SK-MEL-5 (cell line): ENCODE measurements at places on chromosomes 3 and 15.
A peak's percentile ranks its signal among the peaks of the same experiment; 100 is the strongest.

DNA sequence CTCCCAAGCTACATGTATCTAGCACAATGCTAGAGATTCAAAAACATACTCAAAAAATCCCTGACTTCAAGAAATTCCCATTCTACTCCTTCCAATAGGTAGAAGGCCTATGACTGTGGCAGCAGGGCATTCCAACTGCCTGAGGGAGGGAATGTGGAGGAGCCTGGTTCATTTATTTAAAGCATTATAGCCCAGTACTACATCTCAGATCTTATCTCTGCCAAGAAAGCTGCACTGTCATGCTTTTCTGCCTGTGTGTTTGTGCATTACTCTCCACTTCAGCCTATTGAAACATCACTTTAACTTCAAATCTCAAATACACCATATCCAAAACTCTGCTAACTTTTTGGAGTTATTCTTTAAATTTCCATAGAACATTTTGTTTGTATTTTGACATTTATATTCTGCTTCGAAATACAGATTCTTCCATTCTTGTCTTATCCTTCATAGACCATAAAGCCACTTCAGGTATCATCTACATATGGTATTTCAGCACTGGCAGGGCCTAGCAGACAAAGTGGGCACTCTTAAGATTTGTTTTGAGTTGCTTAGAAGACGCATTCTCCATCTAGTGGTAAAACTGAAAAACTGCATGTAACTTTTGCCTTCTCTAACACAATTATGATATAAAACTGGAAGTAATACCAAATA, 59.1 kb upstream of the NEDD4 start:
- DNase-seq: peak; percentile 66

- DNase-seq: peak; percentile 26
Observed at GRCh38 chr15:42919799-42920518, 619 bp downstream of the TTBK2 start.

DNA sequence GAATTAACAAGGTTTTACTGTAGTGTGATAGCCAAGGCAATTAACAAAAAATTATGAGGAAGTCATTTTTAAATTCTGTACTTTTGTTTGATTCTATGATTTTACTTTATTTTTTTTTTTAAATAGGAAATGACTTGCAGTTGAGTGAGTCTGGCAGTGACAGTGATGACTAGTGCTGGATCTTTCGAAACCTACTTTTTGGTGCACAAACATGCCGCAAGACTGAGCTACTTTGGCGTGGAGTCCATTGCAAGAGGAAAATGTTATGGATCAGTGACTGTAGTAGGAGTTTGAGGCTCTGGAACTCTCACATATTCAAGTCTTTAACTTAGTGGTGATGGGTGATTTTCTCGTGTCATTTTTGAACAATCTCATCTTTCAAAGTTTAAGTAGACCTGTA, 11.6 kb downstream of the EAF1 start:
- DNase-seq: no peak

DNA sequence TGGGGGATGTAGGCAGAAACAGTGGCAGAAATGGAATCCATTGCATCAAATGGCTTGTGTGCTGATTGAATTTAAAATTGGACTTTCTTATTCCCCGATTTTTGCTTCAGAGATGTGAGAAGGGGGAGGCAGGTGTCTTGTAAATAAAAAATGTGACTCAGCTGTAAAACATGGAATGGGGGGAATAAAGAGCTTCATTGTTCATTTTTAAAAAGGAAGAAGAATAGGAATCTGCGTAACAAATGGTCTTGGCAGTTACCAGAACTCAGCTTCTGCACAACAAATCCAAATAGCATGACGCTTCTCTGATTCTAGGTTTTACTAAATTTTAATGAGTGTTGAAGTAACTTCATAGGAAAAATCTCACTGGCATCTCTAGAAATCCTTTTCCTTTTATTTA, 323.9 kb upstream of the GBE1 start:
- DNase-seq: no peak

GRCh38 chr3:13708301-13708700, 159.4 kb downstream of the FBLN2 start:
- no peak for DNase-seq

DNA sequence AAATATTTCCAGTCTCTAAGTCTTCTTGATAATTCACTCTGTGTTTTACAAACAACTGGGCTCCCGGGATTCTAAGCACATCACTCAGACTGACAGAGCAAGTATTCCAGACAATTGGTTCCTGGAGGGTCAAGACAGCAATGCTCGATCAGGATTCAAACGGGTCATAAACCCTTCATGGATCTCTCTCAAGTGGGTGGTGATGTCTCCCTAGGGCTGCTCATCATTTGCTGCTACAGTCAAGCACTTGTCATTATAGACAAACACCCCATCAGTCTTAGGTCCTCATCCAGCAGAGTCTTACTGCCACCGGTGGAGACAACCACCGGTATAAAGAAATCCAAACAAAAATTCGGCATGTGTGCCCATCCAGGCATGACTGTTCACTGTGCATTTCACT, 921.1 kb downstream of the FHIT start:
- no peak for DNase-seq

DNA sequence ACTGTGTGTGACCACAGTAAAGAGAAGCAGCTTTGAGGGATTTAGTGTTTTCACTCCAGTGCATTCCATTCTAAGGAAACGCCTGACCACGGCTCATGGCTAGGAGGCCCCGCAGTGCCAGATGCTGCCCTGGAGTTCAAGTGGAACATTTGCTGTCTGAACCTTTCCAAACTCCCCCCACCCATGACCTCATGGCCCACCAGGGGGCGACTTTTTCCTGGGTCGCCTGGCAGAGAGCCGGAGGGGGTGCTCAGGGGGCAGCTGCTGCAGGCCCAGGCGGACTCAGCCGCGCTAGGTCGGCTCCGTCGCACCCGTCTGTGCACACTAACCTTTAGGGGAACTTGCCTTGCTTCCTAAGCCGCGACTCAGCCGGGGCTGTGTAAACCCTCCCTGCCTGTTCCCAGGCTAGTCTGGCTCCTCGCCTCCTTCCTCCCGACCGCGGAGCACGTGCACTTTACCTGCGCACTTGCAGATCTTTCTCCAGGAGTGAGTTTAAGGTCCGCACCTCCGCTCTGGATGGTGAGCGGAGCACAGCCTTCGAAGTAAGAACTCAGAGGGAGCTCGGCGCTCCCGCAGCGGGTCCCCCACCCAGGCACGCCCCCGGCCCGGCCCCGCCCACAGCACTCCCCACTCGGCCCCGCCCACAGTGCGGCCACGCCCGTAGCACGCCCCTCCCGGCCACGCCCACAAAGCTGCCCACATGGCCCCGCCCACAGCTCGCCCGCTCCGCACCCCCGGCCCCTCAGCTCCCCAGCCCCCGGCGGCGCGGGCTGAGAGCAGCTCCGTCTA, at the start of gene OCA2:
TSS of gene OCA2 (minus strand) at position 550 of the 789 bp plus-strand sequence. CDS start 17,441 bp downstream, outside the sequence.
- peak; percentile 89 for DNase-seq

DNA sequence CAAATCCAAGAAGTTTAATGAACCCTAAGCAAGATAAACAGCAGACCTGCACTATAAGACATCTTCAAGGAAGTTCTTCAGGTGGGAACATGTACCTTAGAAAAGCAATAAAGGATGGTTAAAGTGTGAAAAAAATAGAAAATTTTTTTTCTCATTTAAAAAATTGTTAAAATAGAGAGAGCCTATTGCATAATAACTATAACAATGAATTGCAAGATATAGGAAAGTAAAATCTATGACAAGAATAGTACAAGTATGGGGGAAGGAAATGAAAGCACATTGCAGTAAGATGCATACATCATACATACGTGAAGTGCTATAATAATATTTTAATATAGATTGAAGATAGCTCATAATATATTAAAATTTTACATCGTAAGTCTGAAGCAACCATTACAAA, 310.1 kb upstream of the KCNMB2 start:
- no peak for DNase-seq

GRCh38 chr3:181794011-181794790, 82.5 kb downstream of the SOX2 start:
- peak; percentile 28 for DNase-seq

DNA sequence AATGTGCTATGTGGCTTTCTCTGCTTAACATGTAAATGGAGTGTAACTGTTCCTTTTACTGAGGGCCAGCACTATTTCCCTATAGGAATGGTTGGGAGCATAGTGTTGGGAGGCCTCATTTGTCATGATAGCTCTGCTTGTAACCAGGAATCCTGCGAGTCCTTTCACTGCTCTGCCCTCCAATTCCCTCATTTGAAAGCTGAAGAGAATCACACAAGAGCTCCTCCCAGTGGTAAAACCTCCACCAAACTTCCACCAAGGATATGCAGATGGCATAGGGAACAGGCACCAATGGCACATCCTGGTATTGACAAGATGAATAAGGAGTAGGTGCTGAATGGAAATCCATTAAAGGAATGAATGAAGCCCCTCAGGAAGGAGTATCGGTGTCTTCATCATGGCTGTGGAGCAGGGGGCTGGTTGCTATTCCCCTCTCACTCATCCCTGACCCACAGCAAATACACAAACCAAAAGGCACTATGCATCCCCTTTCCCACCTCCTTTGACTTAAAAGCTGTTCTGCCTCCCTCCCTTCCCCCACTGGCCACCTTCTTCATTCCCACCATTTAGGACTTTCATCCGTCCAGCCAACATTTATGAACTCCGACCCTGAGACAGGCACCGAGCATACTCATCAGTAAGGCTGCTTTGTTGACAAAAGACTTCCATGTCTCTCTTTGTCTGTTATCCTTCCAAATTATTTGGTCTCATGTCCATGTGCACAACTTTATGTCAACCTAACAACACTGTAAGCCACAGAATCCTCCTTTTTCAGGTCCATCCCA, 560.8 kb downstream of the FOXP1 start:
- DNase-seq: peak; percentile 88

DNA sequence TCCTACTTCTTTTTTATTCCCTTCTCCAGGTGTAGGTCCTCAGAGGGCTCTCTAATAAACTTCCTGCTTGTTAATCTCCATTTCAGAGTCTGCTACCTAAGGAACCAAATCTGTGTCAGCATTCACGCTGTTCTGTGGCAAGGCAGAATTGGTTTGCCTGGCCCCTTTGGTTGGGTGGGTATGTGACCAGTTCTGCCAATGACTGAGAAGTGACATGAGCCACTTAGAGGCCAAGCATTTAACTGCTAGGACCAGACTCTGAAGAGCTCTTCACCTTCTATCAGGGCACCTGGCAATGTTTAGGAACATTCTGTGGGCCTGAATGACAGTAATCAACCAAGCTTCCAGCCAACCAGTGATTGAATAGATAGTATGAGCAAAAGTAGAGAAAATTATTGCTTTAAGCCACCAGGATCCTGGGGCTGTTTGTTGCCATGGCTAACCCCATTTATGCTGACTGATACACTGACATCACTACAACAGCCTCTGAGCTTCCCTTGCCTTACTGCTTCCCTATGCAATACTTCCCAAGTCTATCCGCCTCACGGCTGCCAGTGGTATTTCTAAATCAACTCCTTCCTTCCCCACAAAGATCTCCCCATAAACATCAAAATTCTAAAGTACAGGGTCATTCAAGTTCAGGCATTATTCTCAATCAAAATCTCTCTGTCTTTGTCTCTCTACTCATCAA, 7.6 kb downstream of the FRMD4B start:
- DNase-seq: no peak

DNA sequence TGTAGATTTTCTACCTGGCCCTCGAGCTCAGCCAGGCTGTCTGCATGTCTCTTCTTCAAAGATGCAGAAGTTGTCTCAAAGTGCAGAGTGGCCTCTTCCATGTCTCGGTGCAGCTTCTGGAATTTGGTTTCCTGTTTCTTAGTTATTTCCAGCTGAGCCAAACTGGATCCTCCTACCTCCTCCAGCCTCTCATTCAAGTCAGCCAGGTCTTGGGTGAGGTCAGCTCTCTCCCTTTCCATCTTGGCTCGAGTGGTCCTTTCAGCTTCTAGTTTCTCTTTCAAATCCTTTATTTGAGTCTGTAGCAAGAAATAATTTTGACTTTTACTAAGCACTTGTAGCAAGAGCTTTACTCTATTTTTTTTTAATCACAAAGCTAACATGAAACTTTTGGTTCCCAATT, 81.8 kb downstream of the MYH15 start:
- DNase-seq: no peak

DNA sequence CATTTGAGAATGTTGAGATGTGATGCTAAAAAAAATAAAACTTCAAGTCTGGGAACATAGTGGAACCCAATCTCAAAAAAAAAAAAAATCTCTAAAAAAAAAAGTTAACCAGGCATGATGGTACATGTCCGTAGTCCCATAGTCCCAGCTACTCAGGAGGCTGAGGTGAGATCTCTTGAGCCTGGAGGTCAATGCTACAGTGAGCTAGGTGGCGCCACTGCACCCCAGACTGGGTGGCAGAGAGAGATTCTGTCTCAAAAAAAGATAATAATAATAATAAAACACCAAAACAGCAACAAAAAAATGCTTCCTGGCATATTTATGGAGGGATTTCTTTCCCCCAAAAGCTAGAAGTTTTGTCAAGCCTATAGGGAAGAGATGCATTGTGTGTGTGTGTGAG, 361.6 kb downstream of the ROBO1 start:
- DNase-seq: peak; percentile 20

DNA sequence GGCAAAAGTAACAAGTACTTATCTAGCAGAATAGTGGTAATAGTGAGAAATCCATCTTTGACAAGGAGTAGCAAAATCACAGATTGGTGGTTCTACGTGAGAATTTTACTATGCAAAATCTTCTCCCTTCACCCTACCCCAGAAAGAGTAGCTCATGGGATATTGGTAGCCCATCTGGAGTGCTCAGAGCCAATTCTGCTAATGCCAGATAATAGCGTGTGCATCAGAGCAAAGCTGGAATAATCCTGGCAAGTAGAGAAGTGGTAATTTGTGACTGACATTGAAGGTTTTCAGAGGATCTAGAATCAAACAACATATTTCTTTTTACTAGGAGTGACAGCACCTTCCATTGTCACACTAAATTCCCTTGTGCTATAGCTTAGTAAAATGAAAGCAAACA, 192.9 kb downstream of the ZBBX start:
- no peak for DNase-seq

DNA sequence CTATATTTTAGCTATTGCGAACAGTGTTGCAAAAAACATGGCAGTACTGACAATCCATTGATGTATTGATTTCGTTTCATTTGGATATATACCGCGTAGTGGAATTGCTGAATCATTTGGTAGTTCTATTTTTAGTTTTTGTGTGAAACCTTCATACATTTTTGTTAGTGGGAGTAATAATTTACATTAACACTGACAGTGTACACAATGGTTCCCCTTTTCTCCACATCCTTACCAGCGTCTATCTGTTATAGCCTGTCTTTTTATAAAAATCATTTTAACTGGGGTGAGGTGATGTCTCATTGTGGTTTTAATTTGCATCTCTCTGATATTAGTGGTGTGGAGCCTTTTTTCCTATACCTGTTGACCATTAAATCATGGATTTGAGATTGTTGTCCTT, 392.4 kb upstream of the ALCAM start:
- DNase-seq: no peak

DNA sequence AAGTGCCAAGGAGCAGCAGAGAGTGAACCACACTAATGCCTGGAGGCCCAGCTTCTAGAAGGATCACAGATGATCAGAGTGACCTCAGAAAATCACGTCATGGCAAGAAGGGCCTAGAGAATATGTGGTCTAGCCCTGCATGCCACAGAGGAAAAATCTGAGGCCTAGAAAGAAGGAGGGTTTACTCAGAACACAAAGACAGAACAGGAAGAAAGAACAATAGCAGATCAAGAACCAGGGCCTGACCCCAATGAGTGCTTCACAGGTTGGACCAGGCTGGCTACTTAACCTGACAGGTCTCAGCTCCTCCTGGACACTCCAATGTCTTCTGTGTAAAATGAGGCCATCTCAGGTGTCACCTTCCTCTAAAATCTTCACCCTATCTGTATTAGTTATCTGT, 14.2 kb downstream of the RAB6B start:
- no peak for DNase-seq
